Stimulated activated CD4-positive, alpha-beta T cell treated with anti-CD3 and anti-CD28 coated beads, Interleukin-1b, Interleukin-23, amount 100 ng/mL, for 1 hour (primary cell): ENCODE measurements at places on chromosomes 13 and 19.

GRCh38 chr19:12647490-12648071, 19.0 kb downstream of the MAN2B1 start:
- no peak for DNase-seq

DNA sequence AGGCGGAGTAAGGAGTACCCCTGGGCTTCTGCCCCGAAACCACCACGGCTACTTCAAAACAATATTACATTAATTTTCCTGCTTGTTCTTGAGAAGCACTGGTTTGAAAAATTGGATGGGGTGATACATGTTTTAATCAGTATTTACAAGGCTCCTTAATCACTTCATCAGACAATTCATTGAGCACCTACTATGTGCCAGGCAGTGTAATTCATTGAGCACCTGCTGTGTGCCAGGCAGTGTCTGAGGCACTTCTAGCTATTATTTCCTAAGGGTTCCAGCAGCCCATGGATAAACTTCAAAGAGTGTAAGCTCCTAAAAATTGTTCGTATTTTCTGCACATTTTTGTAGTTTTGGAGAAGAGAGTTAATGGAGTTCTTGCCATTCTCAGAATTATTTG, 1.6 kb upstream of the GAS6 start:
- no peak for DNase-seq

DNA sequence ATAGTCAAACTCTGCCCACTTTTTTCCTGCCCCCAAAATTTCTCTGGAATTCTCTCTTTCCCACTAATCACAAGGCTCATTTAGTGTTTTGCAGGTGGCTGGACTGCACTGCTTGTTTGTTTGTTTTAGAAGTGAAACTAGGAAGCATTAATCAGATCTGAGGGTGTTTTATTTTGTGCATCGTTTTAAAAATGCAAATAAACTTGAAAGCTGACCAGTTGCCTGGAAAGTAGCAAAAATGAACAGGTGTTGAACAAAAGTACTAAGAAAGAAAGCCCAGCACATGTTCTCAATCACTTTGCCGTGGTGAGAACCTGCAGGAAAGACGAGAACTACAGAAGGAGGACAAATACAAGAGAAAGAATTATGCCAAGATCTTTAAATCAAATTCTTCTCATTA, 365.5 kb downstream of the PCDH9 start:
- DNase-seq, result no peak

GRCh38 chr19:39196860-39197562, at the start of gene NCCRP1:
Gene NCCRP1 (plus strand): TSS chr19:39196964. CDS start chr19:39196983, 19 bp downstream.
- no peak for DNase-seq

- DNase-seq, result no peak
These were observed 969 bp upstream of the CEACAM5 start for GRCh38 chr19:41707502-41707812.

DNA sequence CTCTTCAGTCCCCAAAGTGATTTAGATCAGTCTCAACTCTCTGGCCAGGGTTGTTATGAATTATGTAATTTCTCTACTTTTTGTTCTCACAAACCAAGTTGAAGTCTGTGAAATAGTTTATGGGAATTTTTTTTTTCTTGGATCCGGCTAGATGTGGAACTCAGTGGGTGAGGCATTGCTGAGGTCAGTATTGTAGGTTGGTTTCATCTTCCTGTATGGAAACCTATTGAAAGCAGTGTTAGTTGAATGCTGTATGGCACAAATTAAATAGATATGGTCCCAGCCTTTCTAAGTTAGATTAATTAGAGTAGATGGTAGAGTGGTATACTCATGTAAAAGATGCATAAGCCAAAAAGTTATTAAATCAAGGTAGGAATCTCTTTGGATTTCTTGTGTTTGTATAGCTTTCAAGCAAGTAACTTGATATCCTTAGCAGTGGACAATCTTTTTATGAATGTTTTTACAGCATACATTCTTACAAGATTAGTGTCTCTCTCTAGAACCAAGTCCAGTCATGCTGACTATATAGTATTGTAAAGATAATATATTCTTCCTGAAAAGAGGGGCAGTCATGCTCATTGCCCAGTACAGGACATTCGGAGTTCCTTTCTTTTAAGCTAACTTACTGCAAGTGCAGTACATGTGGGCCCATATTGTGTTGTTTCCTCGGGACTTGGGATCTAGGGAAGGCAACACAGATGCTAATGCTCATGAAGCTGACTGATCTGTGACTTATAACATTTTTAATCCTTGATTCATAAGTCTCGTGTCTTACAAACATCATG, 2541.1 kb downstream of the PCDH9 start:
- DNase-seq, result no peak

- DNase-seq, result no peak
These were observed 11.1 kb downstream of the CKM start for GRCh38 chr19:45311621-45312020.

GRCh38 chr19:45752639-45753038, 16.4 kb downstream of the SIX5 start:
- no peak for DNase-seq

- DNase-seq, result no peak
These were observed 1632.0 kb downstream of the PCDH9 start for GRCh38 chr13:65597839-65598818.

DNA sequence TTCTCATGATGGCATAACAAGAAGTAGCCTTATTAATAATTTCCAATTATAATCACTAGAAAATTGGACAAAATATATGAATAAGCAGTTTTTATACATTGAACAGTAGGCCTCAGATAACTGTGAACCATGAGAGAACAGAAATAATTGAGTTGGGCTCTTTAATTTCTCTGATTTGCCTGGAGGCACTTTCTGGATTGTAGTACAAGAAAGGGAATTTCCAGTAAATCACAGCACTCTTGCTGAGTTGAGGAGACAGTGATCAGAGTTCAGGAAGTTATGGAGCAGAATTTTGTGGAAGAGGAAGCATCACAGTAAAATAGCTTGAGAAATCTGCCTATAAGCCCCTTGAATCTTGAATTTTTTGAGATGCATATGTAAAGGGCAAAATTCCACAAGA, 216.2 kb downstream of the MAB21L1 start:
- DNase-seq, result no peak

- DNase-seq, result no peak
These were observed 717.3 kb downstream of the DACH1 start for GRCh38 chr13:71149498-71150363.
